ENCODE measurements at places on chromosomes 7 and 10.
A peak's percentile ranks its signal among the peaks of the same experiment; 100 is the strongest.

DNA sequence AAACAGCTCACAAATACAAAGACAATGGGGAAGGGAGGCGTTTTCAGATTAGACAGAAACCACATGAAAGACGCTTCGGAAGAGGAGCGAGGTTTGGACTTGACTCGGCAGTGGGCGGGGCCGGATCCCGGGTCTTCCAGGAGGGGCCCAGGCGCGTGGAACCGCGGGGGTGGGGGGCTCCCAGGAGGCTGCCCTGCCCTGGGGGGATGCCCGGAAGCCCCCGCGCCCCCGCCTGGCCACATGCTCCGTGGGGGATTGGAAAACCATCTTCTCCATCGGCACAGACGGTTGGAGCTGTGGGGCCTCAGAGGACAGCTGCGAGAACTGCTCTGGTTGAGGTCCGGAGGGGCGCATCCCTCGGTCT lies 186.0 kb upstream of the SHH start:
- DNase-seq, result no peak

DNA sequence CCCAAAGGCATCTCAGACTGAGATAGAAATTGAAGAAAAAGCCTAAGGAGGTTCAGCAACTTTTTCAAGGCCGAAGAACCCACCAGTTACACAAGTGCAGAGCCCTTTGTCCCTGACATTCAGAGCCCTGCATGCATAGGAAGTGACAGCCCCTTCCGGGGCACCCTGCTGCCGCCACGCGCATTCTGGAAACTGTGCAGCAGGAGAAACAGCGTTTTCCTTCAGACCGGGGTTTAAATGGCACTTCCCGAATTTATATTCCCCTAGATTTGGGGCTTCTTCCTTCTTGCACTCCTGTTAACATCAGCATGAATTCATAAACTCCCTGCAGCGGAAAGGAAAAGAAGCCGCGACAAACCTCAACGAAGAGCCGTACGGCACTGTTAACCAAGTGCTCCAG lies 190.5 kb upstream of the C7orf33 start:
- DNase-seq, result no peak

GRCh38 chr10:16843252-16843870 lies 26.1 kb upstream of the RSU1 start:
- DNase-seq, result peak; percentile 87

DNA sequence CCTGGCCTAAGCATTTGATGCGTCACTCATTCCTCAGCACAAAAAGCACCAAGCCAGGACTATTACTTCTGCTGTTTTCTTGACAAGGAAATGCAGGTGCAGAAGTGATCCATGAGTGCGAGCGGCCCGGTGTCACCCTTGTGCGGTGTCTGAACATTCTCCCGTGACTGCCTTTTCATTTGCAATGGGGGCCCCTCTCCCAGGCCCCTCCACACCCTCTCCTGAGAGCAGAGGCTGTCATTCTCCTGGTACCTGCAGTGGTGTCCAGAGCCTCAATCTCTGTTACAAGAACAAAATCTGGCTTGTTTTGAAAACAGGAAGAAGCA lies 213.1 kb downstream of the DIP2C start:
- no peak for DNase-seq

DNA sequence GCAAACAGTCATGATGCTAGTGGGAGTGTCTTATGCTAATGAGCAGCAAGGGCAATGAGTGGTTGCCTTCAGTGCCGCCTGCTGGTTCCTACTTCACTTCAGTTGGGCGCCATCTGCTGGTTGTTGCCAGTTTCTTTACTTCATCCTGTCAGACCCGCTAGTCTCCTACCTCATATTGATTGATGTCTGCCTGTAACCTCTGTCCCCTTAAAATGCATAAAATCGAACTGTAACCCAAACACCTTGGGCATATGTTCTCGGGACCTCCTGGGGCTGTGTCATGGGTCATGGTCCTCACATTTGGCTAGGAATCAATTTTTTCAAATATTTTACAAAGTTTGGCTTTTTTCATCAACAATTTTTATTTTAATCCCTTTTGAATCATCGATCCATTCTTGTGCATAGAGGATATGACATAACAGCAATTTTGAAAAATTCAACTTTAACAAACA lies 62.8 kb upstream of the C7orf33 start:
- peak; percentile 89 for DNase-seq

- no peak for DNase-seq
These were observed 74.0 kb upstream of the CARD11 start for GRCh38 chr7:3117488-3118231.

DNA sequence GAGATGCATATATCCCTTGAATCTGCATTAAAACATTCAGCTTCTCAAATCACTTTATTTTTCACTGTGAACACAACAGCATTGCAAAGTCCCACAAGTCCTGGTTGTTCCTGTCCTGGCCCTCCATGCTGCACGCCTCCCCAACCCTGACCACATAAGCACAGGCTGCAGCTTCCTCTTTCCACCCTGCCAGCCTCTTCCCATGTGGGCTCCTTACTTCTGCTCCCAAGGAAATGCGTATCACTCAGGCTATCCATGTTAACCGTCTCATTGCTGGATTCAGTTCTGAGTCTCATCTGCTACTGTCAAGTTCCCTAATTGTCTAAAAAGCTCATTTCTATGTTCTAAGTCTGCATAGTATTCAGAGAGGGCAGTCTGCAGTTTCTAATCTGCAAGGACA lies 89.7 kb upstream of the ZPBP start:
- no peak for DNase-seq

- no peak for DNase-seq
These were observed 41.6 kb upstream of the PTPRZ1 start for GRCh38 chr7:121831351-121831750.

DNA sequence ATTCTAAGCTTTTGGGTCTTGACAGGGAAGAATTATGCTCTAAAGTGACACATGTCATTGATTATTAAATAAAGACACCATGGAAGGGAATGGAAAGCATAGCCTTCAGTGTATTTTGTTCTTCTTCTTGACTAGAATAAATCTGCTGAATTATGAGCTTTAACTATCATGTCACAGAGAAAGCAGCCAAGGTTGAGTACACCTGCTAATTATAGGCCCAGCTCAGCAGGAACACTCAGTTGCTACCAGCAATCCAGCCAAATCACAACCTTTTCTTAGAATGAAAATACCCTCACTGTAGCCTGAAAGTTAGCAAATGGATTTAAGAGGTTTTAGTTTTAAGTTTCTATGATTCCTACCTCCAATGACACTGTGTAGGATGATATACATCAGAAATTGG lies 225.3 kb upstream of the RHOBTB1 start:
- DNase-seq, result no peak

- peak; percentile 68 for DNase-seq
These were observed 22.6 kb upstream of the AKR1C3 start for GRCh38 chr10:5071411-5072198.

GRCh38 chr7:66504131-66504530 lies 124.5 kb upstream of the KCTD7 start:
- no peak for DNase-seq

GRCh38 chr7:90455163-90456030 lies 14.0 kb upstream of the PTTG1IP2 start:
- peak; percentile 43 for DNase-seq

GRCh38 chr7:150351587-150352194 lies 10.3 kb upstream of the RARRES2 start:
- peak; percentile 46 for DNase-seq

- DNase-seq, result peak; percentile 94
These were observed 11.6 kb upstream of the HNRNPF start for GRCh38 chr10:43420369-43421200.

DNA sequence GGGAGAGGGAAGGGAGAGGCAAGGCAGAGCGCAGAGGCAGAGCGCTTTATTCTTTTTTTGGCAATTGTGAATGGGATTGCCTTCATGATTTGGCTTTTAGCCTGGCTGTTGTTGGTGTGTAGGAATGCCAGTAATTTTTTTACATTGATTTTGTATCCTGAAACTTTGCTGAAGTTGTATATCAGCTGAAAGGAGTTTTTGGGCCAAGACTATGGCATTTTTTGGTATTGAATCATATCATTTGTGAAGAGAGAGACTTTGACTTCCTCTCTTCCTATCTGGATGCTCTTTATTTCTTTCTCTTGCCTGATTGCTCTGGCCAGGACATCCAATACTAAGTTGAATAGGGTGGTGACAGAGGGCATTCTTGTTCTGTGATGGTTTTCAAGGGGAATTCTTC lies 291.3 kb downstream of the REEP3 start:
- DNase-seq, result no peak

- DNase-seq, result no peak
These were observed 37.2 kb downstream of the FIGNL1 start for GRCh38 chr7:50412973-50413372.

DNA sequence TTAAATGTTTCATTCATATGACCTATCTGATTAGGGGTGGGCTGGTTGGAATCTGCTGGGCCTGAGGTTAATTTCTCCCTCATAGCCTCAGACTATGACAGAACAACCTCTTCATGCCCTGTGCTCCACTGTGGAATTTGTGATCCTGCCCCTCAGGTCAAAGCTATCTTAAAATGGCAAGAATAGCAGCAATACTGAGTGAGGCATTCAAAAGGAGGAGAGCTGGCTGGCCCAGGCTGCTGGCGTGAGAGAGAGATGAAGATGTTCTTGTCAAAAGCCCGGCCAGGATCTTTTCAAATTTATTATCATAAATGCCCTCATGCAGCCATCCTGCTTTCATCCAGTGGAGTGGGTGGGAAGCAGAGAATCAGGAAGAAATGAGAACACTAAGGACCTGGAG lies 41.8 kb upstream of the PLCE1 start:
- no peak for DNase-seq

DNA sequence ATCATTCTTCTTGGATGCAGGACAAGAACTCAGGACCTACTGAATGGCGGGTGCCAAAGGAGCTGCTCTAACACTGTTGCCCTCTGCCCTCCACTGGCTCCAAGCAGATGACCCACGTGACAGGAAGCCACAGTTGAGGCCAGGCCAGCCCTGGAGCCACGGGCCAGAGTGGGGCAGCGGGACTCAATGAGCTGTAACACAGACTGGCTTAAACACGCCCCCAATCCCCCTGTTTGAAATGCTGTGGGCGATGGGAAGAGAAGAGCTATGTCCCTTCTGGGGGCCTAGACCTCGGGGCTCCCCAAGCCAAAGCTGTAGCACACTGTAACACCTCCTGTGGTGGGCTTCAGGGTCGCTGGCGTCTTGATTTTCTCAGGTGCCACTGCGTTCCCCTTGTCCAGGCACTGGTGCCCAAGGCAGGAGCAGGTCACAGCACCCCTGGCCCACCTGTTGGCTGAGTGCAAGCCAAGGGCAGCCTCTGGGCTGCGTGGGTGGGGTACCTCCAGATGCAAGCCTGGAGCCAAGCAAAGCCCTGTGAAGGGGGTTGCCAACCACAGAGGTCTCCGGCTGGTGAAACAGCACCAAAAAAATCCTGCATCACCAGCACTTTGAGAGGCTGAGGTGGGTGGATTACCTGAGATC lies 18.6 kb upstream of the ZMIZ2 start:
- DNase-seq, result no peak

- DNase-seq, result no peak
These were observed 117.0 kb upstream of the RNF32 start for GRCh38 chr7:156523447-156524048.

All from amniotic epithelial cell (primary cell).